ENCODE measurements at places on chromosomes 1 and 21. TPM values are rescaled to one million over a fixed set of nuclear protein-coding genes. Genes with fewer than 3 reads are reported as not detected.

The KIRREL1 gene
- 66.8 TPM for total RNA-seq

The NOTCH2 gene
- total RNA-seq, result 29.7 TPM

The KISS1 gene
- total RNA-seq, result not detected

The SYT14 gene
- total RNA-seq, result 9.7 TPM

The RHEX gene
- not detected for total RNA-seq

The MACF1 gene
- total RNA-seq, result 511 TPM

The KRTAP21-1 gene
- total RNA-seq, result not detected

The LRRC39 gene
- 0.64 TPM for total RNA-seq

DNA sequence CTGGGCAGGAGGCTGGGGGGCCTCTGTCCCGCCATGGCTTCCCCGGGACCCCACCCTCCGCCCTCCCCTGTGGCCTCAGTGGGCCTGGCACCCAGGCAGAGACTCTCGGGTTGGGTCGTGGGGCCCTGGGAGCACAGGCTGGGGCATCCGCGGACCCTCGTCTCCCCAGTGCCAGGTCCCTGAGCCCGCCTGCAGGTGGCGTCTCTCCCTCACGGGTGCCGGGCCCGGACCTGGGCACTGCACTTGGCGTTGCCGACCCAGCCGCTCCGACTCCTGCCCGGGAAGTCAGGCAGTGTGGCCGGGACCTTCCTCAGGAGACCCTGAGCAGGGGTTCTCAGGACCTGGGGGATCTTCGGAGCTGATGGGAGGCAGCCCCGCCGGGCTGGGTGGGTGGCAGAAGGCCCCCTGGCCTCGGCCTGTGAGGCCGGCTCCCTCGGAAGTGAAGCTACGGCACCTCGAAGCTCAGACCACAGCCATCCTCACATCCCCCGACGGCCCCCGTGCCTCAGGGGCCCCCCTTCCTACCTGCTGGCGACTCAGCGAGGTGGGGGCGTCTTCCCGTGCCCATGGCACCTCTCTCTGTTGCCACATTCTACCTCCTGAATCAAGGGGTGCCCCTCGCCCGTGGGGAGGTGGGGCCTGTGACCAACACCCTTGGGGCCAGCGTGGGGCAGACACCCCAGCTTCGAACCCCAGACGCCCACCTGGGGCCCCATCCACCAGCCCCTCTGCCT is 6.4 kb upstream of the C1orf159 start:
- DNase-seq, result peak; percentile 88

DNA sequence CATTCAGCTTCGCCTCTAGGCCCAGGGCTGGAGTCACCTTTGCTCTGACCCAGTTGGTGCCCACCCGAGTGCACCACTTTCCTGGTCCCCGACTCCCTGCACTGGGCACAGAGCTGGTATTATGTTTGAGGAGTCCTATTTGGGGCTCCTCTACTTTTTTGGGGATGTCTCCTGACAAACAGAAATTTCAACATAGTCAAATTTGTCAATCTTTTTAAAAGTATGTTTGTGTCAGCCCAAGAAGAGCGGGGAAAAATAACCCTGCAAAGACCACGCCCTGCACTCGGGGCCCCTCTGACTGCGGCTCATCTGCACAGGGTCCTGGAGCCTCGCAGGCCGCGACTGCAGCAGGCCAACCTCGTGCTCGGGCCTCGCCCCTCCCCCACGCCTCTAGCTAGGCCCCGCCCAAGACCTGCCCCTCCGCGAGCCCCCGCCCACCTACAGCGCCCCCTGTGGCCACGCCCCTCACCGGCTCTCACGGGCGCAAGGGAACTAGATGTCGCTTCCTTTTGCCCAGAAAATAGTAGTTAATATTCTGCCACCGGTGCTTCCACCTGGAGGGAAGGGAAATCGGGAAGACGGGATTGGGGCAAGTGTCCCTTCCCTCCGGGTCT is 11.4 kb downstream of the FAM229A start:
- DNase-seq, result peak; percentile 83

DNA sequence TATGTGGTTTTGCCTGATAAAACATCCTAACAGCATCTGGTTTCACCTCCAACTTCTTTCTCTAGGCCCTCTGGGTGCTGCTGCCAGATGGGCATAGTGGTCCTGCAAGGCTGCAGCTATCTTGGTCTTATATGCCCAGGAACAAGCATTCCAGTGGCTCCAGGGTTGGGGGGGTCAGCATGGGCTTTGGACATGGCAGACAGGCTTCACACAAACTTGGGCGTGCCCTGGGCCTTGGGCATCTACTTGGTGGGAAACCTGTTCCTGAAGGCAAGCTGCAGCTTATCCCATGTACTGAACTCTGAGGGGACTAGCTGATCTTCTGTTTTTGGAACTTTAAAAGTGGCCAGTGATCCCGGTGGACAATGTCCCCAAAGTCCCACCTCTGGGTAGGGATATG is 54.9 kb upstream of the ZNF678 start:
- no peak for DNase-seq

- DNase-seq, result no peak
Observed at GRCh38 chr1:175409938-175410337, 217.4 kb upstream of the KIAA0040 start.

- no peak for DNase-seq
Observed at GRCh38 chr1:235052067-235053008, 76.3 kb downstream of the TOMM20 start.

- no peak for DNase-seq
Observed at GRCh38 chr1:41315871-41316270, 45.4 kb upstream of the FOXO6 start.

- DNase-seq, result no peak
Observed at GRCh38 chr1:109901524-109902145, 9.0 kb upstream of the CSF1 start.

GRCh38 chr1:29500651-29501050 is 264.3 kb downstream of the PTPRU start:
- no peak for DNase-seq

GRCh38 chr1:217214551-217214950 is 416.3 kb downstream of the GPATCH2 start:
- DNase-seq, result no peak

DNA sequence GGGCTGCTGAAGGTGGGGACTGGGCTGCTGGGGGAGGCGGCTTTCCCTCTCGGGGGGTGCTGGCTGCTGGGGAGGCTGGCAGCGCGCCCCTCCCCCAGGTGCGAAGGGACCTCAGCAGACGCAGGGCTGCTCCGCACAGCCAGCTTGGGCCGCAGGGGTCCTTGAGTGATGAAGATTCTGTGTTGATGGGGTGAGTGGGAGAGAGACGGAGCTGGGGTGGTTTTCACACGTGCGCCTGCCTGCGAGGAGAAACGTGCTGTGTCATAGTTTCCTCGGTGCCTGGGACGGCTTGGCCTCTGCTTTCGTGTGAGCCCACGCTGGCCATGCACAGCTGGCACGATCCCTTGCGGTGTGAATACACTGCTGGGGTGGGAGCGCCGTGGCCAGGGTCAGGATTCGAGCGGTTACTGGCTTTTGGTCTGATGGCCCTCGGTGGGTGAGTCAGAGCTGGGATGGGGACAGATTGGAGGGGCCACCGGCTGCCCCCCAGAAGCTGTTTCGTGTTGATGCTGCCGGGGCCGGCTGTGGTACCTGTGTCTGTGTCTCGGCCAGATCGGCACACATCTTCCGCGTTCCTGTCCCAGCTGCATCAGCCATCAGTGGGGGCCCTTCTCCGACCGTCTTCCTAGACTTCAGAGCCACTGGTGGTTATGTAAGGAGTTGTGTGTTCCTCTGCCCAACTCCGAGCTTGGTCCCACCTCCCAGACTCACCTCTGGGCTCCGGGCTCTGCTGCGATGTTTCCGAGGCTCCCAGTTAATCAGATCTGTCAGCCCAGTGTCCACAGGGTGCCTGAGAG is 24.9 kb downstream of the PRKCZ start:
- no peak for DNase-seq

- peak; percentile 61 for DNase-seq
Observed at GRCh38 chr21:42818328-42818749, 61.0 kb downstream of the WDR4 start.

GRCh38 chr1:7371926-7372325 is 399.2 kb upstream of the VAMP3 start:
- no peak for DNase-seq

- no peak for DNase-seq
Observed at GRCh38 chr1:16064536-16065268, 8.7 kb downstream of the FAM131C start.

- DNase-seq, result peak; percentile 59
Observed at GRCh38 chr1:82775406-82776000, 974.8 kb downstream of the ADGRL2 start.

- DNase-seq, result no peak
Observed at GRCh38 chr1:159483501-159483900, 44.0 kb downstream of the OR10J1 start.

DNA sequence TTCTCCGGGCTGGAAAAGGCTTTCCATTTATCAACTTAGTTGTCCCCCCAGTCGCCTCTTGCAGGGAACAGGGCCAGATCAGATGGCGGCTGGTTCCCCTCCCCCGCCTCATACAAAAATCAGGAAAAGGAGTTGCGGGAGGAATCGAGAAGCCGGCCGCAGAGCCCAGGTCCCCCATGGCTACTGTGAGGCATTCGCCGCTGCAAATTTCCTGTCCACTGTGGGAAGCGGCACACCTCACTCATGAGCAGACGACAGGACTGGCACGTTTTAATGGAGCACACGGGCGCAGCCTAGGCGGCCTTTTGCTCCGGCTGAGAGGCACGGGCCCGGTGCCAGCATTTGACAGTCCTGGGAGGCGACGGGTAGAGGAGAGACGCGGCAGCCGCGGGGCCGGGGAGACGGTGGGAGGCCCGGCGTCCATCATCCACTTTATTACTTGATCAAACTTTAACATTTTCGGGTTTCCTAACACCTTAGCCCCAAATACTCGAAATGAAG is 1.1 kb downstream of the GNG4 start:
- no peak for DNase-seq

GRCh38 chr1:71689635-71690034 is 592.7 kb downstream of the NEGR1 start:
- no peak for DNase-seq

DNA sequence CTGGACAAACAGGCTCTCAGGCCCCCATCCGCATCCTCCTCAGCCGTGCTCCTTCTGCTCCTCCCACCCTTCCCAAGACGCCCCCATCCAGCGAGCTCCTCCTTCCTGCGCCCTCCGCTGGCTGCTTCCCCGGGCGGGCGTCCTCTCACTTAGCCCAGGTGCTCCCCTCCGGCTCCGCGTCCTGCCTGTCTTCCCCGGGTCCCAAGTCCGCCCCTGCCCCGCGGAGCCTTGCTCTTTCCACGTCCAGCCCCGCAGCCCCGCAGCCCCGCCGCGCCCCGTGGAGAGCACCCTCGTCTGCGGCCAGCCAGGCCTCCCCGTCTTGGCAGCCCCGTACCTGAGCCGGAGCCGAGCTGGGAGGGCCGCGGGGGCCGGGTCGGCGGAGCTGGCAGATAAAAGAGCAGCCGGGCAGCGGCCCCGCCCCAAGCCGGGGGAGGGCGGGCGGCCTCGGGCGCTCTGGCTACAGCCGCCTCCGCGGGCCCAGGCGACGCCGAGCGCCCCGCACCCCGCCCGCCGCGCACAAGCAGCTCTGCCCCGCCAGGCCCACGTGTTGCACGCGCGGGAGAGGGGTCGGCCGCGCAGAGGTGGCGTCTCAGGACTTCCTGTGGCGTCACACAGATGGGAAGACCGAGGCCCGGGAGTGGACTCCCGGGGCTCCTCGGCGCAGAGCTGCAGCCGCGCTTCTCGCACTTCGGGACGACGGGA is at the start of gene PAQR7:
Gene PAQR7 (minus strand): TSS at position 555 of the 702 bp plus-strand sequence. CDS start 11,869 bp downstream, outside the sequence.
- DNase-seq, result peak; percentile 70

GRCh38 chr1:165795894-165796293 is 27.2 kb upstream of the TMCO1 start:
- no peak for DNase-seq

DNA sequence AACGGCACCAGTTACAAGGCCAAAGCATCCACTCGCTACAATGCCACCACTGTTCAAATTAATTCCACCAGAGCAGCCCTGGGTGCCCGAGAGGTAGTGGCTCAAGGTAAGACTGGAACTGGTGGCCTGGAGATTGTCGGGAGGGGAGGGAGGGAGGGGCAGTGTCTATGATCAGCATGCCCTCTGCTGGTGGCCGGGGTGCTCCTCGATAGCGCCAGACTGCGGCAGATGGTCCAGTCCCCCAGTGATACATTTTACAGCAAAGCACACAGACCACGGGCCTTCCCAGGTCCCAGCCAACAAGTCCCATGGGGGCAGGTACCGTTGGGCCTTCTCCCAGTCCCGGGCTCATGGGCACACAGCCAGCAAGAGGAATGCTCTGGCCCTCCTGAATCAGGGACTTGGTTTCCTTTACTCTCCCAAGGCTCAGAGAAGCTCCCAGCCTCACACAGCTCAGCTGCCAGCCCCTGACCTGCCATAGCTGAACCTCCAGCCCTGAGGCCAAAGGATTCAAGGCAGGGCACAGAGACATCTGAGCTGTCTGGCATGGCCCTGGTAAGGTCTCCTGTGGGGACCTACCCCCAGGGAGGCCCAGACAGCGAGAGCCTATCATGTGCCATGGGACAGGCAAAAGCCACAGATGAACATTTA is 15.3 kb downstream of the ACOT7 start:
- DNase-seq, result no peak

- DNase-seq, result no peak
Observed at GRCh38 chr1:36542024-36542961, 59.6 kb upstream of the CSF3R start.

DNA sequence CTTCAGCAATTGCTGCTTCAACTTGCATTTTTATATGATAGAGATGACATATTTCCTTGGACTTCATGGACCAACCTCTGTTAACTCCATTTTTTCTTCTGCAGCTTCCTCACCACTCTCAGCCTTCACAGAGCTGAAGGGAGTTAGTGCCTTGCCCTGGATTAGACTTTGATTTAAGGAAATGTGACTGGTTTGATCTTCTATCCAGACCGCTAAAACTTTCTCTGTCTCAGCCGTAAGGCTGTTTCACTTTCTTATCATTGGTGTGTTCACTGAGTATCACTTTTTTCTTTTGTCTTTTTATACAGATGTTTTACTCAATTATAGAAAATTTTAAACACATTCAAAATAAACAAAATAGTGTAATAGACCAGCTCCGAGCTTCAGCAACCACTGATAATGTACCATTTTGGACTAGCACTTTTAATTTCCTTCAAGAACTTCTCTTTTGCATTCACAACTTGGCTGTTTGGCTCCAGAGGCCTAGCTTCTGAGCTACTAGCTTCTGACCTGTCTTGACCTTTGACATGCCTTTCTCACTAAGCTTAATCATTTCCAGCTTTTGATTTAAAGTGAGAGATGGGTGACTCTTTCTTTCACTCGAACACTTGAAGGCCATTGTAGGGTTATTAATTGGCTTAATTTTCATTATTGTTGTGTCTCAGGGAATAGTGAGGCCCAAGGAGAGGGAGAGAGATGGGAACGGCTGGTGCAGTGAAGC is 9.3 kb downstream of the NEK7 start:
- no peak for DNase-seq

- DNase-seq, result no peak
Observed at GRCh38 chr1:70667494-70668170, 256.6 kb downstream of the CTH start.

GRCh38 chr1:54277451-54278341 is 77.7 kb downstream of the MRPL37 start:
- DNase-seq, result no peak

DNA sequence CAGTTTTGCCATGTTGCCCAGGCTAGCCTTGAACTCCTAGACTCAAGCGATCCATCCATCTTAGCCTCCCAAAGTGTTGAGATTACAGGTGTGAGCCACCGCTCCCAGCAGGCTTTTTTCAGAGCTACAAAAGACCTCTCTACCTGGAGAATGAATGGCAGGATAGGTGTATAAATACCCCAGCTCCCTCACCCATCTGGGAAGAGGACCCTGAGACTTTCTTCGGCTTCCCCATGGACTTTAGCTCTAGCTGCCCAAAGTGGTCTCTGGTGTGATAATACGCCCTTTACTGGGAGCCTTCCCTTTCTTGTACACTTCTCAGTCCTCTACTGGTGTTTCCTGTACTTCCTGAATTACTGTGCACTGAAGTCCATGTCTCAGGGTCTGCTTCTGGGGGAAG is 60.6 kb downstream of the PTP4A2 start:
- DNase-seq, result no peak

All from endothelial cell (in vitro differentiated cells).